ENCODE measurements at places on chromosomes 1 and 21.

- no peak for DNase-seq
These were observed 14.9 kb upstream of the IFNLR1 start for GRCh38 chr1:24201941-24202440.

- no peak for DNase-seq
These were observed 53.8 kb downstream of the MACF1 start for GRCh38 chr1:39258146-39258924.

DNA sequence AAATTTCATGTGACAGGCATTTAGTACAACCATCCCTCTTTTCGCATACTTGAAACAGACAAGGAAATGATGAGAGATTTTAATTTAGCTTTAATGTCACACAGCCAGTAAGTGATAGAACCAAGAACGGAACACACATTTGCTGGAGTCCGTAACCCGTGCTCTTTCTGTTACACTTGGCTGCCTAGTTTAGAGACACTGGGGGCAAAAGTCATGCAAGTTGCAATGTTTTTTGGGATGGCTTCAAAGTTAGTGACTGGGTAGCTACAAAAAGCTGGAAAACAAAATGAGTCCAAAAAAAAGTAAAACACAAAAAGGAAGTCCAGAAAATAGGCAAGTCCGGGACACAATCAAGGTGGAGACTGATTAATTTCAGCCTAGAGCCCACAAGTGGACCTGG is 5.9 kb downstream of the NID1 start:
- DNase-seq = no peak

DNA sequence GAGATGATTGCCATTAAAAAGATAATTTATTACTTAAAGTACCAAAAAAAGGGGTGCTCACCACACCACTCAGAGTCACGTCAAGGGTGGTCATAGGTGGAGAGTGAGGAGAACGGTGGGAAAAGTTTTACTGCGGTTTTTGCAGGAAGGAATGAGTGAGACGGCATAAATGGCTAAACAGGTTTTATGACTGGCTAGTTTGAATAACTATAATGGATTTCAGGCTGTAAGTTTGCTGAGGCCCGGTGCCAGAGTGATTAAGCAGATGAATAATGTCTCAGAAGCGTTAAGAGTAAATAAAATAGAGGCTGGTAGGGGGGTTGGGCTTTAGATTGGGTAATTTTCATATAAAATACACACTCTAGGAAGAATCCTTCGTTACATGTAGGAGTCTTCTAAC is 1337.8 kb downstream of the AMY1C start:
- no peak for DNase-seq

DNA sequence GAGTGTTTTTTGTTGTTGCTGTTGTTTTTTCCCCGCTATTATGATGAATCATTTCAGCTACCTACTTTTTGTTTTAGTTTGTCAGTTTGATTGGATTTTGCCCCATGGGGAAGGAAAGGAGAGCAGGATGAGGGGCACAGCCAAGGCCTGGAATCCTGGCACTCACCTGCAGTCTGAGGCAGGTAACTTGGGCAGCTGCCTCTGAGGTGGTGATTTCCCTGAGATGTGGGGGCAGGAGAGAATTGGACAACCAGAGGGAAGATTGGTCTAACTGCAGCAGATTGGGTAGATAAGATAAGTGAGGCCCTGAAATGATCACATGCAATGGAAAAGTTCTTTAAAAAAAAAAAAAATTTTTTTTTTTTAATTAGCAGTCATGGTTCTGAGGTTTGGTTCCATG is 1.5 kb upstream of the LAX1 start:
- no peak for DNase-seq

DNA sequence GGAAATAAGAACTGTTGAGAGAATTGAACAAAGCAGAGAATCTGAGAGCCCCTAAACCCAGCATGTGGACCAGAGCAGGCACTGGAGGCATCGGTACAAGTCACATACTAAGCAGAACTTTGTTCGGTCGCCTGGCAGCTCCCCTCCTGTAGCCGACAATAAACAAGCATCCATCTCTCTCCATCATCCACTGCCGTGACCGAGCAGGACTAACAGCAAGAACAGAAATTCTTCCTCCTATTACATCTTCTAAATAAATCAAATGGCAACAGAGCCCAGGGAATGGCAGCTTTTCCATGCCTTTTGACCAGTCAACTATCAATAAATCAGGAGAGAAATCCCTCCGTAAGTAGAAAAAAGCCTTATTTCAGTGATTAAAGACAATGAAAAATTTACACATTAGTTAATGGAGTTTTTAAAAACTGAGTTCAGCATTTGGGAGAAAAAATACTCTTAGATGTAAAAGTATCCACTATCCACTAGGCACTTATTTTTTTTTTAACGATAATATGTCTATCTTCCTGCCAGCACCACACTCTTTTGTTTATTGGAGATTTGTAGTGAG is 36.5 kb downstream of the PTPN14 start:
- DNase-seq = no peak

DNA sequence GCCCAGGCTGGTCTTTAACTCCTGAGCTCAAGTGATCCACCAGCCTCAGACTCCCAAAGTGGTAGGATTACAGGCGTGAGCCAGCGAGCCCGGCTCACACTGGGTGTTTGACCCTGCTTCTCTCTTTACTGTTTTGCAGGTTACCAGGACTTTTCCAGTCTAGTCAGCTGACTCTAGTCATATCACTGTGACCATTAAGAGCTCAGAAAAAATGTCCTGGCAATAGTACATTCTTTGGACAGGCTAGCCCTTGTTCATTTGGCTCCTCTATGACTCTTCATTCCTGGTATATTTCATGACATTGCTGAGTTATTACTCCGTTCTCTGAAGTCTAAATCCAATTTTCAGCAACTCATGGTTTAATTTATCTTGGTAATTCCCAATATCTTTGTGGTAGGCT is 8.0 kb upstream of the CA6 start:
- DNase-seq = no peak

GRCh38 chr1:23483321-23484252 is at the start of gene ASAP3:
TSS of gene ASAP3 (minus strand) at chr1:23484179. CDS start at chr1:23484133, 46 bp downstream.
- peak; percentile 16 for DNase-seq

- DNase-seq = no peak
These were observed 28.9 kb downstream of the MATN1 start for GRCh38 chr1:30694280-30695175.

- no peak for DNase-seq
These were observed 3.5 kb downstream of the HRNR start for GRCh38 chr1:152220166-152221163.

DNA sequence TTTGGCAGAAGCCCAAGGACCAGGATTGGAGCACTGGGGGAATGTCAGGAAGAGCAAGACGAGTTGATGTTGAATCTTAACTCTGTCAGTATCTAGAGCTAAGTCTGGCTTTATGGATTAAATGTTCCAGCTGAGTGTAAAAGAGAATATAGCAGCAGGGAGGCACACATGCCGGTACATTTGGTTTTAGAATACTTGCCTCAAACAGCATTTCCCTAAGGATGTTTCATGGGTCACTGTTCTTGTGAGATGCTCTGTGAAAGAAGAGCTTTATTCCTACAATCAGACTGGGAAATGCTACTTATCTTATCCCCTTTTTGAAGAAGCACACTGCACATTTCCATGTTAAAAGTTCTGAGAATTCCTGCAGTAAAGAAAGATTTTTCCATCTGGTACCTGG is 440.3 kb upstream of the B3GALT2 start:
- no peak for DNase-seq

DNA sequence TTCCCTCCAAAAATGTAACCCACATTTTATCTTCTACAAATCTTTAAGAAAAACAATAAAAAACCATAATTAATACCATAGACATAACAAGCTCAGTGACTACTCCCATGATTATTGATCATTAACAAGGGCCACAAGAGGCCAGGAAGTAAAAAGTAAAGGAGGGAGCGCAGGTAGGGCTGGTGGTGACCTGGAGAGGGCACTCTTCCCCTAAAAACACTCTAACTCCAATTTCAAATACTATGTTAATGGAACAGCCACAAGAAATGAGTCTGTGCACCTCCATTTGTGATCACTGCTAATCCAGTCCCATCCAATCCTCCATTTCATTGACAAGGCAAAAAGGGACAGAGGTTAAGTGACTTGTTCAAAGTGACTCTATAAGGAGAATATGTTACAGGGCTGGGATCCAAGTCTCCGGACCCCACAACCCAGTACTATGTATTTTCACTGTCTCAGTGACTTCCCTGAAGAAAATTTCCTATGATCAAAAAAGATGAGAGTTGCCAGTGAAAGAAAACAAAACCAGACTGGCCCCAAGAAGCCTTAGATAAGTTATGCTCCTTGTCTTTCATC is 41.2 kb upstream of the CFAP298 start:
- DNase-seq = no peak
